ENCODE measurements at places on chromosomes 2 and 18.

- no peak for DNase-seq
These were observed 102.0 kb downstream of the DCDC2C start for GRCh38 chr2:3805201-3805939.

GRCh38 chr2:190506666-190507065 lies 27.9 kb downstream of the NEMP2 start:
- DNase-seq, result no peak

DNA sequence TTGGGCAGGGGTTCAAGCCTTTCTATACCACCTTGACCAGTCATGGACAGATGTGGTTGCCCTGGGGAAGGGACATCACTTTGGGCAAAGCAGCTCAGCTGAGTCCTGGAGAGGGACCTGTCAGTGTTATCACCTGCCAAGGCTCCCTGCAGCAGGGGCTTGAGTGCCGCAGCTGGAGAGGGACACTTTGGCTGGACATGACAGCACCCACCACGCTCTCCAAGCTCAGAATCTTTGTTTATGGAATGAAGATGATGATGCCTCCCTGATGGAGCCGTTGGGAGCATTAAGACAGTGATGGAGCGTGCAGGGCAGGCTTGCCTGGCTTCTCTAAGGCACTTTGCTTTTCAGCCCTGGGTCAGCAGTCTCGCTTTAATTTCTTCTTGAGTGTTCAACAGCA lies 4.3 kb upstream of the TFCP2L1 start:
- DNase-seq, result peak; percentile 6

DNA sequence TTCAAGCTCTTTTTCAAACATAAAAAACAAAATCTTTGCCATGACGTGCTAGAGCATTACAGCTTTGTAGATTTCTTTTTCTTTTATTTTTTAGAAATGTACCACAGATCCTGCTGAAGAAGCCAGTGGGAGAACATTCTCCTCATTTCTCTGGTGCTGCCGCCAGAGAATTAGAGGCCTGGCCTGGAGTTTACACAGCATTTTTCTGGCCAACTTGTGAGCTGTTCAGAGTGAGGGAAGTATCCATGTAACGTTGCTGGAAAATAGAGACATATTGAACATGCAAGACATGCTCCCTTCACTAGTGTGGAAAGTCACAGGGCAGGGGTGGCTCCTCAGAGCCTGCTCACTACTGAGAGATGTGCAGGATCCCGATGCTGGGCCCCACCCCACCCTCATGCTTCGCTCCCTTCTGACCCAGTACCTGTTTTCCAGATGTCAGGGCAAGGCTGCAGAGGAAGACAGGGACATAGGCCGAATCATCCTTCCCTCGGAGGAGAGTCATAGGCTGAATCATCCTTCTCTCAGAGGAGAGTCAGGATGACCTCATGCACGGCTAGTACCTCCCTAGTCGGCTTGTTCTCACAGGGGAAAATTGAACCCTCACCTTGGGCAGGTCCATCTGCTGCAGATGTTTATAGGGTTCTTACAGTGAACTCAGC lies 298.5 kb downstream of the INSIG2 start:
- peak; percentile 88 for DNase-seq

DNA sequence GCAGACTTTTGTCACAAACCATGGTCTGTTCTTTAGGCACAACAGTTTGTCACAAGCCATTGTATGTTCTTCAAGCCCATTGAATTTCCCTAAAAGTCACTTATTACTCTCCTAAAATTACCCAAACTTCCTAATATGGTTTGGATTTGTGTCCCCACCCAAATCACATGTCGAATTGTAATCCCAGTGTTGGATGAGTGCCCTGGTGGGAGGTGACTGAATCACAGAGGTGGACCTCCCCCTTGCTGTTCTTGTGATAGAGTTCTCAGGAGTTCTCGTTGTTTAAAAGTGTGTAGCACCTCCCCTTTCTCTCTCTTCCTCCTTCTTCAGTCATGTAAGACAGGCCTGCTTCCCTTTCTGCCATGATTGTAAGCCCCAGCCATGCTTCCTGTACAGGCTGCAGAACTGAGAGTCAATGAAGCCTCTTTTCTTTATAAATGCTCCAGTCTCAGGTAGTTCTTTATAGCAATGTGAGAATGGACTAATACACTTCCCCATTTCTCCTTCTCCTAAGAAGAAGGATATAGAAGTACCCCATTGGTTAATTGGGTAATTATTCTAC lies 11.2 kb upstream of the GYPC start:
- no peak for DNase-seq

DNA sequence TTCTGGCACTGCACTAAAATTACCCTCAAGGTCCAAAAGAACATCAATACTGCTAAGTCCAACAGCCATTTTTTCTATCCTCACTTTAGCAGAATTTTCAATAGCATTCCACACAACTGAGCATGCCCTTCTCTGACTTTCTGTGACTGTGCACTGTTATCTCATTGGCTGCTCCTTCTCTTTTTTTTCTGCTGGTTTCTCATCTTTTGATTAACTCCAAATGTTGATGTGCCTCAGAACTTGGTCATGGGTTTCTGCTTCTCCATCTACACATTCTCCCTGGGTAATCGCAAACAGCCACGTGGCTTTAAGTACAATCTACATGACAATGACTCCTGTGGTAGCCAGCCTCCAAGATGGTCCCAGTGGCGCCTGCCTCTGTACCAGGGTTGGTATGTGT lies 75.0 kb upstream of the CD226 start:
- DNase-seq, result no peak

DNA sequence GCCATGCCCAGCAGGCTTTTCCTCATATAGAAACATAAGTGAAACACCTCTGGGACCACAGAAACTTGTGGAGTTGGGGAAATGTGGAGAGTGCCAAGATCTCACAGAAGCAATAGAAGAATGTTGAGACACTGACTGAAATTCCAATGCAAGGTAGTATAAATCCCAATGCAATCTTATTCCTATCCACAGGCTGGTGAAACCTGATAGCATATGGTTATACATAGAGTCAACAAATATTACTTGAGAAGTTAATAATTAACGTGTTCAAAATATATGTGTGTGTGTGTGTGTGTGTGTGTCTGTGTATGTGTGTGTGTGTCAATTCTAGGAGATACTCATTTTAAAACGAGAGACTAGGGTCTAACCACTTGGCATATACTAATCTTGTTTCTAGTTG lies 776.8 kb upstream of the ACVR2A start:
- DNase-seq, result no peak

DNA sequence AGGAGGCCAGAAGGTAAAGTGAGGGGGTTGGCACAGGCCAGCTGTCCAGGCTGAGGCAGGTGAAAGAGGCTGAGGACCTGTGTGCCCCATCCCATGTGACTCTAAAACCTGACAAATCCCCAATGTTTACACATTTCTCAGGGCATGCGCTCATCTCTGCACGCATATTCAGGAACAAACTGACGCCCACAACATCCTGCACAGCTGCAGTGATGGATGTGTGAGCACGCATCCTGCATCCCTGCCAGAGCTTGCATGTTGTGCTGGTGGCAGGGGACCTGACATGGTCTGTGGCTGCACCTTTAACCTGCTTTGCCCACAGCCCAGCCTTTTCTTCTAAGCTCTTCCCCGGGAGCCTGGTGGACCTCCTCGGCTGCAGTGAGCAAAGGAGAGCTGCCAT lies 83.1 kb downstream of the FBXO15 start:
- no peak for DNase-seq

- no peak for DNase-seq
These were observed 165.6 kb downstream of the MREG start for GRCh38 chr2:215847718-215848117.

DNA sequence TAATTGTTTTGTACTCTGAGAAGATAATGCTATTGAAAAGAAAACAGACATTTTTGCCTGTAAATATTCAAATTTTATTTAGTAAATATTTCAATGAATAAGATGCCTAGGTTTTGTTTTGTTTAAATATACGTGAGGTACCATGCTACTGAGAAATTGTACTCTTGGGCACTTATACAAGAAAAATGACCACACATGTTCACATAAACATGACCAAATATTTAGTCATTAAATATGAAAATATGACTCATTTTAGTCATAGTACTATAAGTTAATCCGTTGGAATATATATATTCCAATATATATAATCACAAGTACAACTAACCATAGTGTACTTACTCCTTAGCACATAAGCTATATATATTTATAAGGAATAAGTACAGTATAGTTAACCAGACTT lies 56.7 kb upstream of the ZNF804A start:
- DNase-seq, result no peak

- no peak for DNase-seq
These were observed 540.7 kb upstream of the NETO1 start for GRCh38 chr18:73408469-73408868.

DNA sequence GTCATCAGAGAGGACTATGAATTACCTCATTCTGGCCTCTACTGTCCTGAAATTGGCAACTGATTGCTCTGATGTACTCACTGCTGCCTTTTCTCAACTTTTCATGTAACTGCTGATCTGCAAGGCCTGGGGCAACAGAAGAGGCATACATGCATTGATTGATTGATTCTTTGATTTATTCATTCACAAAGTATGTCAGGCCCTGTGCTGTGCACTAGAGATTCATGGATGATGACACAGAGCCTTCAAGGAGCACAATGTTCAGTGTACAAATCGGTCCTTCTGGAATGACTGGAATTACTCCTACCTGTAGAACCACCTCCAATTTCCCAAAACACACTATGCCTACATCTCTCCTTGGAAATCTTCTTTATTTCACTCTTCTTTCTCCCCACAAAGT lies 111.3 kb downstream of the LRATD1 start:
- no peak for DNase-seq

- DNase-seq, result no peak
These were observed 478.0 kb downstream of the PID1 start for GRCh38 chr2:228793116-228793515.

DNA sequence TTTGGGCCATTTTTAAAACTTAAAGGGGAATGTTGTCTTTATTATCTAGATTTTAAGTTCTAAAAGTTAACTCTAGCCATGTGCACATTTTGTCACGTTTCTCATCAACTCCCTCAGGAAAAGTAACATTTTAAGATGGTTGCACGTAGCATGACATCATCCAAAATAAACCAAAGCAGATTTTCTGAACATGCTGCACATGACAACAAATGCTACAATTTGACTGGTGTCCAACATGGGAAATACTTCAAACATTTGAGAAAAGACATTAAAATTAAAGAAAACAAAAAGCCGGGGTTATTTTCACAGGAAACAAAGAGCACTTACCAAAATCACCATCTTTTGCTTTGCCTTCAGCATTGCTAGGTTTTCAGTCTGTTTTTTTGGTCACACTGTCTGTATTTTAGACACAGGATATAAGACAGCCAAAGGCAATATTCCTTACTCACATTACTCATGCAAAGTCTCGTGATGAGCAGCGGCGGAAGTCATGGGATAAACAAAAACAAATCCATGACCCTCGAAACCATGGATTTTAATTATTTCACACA lies 51.3 kb upstream of the RND3 start:
- DNase-seq, result peak; percentile 53

All from AG20443 (cell line).